ENCODE measurements at places on chromosomes 5 and 9.

DNA sequence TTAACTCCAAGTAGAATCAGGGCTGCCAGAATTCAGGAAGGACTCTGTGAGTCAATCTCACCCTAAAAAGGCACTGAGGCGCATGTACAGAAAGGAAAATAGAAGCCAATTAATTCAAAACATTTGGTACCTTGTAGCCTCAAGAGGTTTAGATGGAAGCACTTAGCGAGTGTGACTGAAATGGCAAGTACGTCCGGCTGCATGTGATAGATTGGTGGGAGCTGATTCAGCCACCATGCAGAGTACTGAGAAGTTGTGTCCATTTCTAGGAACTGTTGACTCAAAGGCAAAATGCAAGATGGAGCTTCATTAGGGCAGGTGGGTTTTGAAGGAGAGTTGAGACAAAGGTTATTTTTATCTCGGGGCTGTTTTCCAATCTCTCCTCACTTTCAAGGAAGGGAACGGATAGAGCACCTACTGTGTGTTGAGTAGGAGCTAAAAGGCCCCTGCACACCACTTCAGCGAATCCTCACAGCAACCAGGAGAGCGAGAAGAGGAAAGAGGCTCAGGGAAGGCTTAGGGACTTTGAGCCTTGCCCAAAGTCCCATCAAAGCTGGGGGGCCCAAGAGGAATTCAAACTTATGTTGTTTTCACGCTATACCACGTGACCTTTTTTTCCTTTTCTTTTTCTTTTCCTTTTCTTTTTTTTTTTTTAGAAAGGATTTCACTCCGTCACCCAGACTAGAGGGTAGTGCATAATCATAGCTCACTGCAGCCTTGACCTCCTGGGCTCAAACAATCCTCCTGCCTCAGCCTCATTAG, 34.6 kb upstream of the CPEB4 start:
- DNase-seq: no peak

DNA sequence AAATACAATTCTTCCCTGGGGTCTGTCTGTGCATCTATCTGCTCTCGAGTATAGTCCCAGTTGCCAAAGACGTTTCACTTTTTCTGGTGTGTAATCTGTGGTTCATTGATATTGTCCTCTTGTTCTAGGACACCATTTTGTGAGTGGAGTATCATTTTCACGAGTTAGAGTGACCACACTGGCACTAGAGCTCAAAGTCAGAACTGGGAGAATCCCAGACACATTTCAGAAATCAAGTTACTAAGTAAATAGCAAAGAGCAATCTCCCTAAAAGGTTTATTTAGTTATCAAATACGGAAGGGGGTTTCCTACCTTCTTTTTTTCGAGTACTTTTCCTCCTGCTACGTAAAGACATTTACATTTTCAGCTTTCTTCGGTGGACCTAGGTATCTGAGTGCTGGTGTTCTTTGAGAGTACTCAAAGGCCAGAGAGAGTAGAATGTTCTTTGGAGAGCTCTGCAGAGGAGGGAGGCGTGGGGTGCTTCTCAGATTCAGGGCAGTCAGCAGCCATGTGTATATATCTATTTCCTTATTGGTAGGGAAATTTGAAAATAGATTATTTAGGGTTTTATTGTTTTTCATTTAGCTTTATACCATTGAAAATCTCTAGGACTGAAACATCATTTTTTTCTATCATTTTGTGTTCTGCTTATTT, 8.9 kb upstream of the HSPA9 start:
- DNase-seq: no peak

DNA sequence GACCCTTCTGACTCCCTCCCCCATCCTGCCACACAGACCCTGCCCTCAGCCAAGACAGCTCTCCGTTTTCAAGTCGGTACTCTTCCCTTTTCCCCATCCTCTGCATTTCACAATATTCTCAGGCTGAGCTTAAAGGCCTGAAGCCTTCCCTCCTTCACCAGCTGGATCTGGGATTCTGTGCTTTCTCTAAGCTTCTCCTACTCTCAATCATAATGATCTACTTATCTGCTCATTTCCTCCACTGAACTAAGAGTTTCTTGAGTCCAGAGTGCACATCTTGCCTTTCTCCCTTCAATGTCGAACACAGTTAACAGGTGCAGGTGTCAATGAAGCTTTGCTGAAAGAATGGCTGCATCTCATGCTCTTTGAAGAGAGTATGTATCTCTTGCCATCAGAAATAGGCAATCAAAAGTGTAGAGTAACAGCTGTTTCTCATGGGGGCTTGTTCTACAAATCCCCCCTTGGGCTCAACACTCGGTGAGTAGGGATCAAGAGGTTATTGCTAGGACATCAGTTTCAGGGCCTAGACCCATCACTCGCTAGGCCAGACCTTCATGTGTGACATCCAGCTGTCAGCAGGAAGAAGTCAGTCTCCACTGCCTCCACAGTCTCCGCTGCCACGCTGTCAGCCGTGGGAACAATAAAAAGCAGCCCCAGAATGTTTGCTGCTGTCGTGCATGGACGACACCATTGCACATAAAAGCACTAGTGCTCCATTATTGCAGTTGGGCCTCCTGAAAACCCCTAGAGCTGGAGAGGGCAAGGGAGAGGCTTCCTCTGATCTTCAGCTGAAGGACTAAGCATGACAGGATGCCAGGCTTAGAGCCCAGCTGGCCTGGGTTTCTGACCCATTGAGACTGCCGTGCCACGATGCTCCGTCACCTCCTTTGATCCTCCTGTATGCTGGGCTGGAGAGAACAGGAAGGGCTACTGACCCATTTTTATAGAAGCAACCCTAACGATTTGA, 23.7 kb downstream of the TRAF1 start:
- DNase-seq: no peak

DNA sequence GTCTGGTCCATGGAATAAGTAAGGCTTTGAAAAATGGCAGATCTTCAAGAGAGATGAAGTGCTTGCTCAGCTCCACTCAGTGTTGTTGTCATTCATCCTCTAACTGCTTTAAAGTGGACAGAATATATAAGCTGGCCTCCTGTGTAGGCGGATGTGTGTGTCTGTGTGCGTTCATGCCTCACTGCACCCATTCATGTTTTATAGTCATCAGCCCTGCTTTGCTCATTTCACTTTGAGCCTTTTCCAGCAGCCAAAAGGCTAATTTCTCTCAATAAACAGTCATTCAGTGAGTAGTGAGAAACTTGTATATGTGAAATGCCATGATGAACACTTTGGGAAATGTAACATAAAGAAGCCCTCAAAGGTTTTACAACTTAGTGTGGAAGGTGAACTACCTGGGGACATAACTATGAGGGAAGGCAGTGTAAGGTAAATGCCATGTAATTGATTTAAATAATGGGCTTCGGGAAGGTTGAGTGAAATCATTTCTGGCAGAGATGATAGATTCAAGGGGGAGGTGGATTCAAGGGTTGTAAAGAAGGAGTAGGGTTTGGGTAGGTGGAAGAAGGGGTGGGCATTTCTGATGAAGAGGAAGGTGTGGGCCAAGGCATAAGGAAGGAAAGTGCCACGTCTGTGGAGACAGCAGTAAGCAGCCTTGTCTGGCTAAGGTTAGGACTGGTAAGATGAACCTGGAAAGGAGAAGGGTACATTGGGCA, 15.7 kb downstream of the TTC23L start:
- DNase-seq: no peak

DNA sequence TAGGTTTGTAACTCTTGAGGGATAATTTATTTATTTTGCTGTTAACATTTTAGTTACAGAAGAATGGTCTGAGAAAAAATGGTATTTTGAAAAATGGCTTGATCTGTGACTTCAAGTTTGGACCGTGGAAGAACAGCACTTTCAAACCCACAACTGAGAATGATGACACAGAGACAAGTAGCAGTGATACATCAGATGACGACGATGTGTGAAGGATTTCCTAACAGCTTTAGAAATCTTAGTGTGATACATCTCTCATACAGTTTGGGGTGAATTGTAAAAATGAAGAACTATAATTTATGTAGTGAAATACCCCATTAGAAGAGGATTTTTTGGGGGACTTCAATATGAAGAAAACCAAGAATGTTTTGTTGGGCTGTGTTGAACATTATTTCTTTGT, 88.7 kb downstream of the GPBP1 start:
- DNase-seq: no peak

DNA sequence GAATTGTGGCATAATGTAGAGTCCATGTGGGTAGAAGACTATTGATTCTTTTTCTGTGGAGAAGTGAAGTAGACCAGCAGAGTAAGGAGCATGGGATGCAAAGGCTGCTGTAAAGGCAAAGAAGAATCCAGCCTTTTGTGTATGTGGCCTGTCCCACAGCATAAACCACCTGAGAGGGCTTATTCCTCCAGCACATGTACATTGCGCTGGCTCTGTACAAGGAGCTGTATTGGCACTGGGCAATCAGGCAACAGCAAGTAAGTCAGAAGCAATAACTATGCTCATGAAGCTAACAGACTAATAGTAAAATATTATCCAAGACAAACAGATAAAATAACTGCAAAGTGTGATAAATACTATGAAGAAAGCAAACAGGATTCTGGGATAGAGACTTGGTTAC, 86.2 kb downstream of the LURAP1L start:
- no peak for DNase-seq
